ENCODE measurements at places on chromosomes 5 and 9. TPM values are rescaled to one million over a fixed set of nuclear protein-coding genes. Genes with fewer than 3 reads are reported as not detected.

DNA sequence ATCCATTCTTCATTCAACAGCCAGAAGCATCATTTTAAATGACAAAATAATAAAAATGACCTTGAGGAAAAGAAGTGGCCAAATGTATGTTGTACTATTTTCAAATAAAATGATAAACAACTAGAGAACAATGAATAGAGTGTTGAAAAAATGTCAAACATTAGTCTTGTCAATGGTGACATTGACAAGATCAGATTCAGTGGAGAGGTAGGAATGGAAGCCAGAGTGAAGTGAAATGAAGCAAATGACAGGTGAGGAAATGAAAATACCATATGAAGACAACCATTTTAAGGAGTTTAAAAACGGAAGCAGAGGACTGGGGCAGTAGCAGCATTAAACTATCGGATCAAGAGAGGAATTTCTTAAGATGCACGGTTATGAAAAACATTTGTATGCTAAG is 38.2 kb upstream of the COX7C start:
- H3K27me3 ChIP-seq = no peaks in the 10 kb centered on the region
- peaks cover 3% of the 10 kb centered on the region for H3K36me3 ChIP-seq
- DNase-seq = no peak
- no peak overlapping the region for H3K4me3 ChIP-seq
- H3K27ac ChIP-seq = no peak overlapping the region

GRCh38 chr9:81596679-81597418 is 92.5 kb downstream of the TLE1 start:
- H3K27ac ChIP-seq = peak overlapping the region; percentile 69
- H3K27me3 ChIP-seq = no peaks in the 10 kb centered on the region
- peaks cover 38% of the 10 kb centered on the region for H3K4me1 ChIP-seq

- no peaks in the 10 kb centered on the region for H3K27me3 ChIP-seq
- no peak for DNase-seq
- no peaks in the 10 kb centered on the region for H3K36me3 ChIP-seq
- no peak overlapping the region for H3K27ac ChIP-seq
- peaks cover 22% of the 10 kb centered on the region for H3K4me1 ChIP-seq
Measured at GRCh38 chr5:56545016-56545415, 270.3 kb upstream of the MAP3K1 start.

DNA sequence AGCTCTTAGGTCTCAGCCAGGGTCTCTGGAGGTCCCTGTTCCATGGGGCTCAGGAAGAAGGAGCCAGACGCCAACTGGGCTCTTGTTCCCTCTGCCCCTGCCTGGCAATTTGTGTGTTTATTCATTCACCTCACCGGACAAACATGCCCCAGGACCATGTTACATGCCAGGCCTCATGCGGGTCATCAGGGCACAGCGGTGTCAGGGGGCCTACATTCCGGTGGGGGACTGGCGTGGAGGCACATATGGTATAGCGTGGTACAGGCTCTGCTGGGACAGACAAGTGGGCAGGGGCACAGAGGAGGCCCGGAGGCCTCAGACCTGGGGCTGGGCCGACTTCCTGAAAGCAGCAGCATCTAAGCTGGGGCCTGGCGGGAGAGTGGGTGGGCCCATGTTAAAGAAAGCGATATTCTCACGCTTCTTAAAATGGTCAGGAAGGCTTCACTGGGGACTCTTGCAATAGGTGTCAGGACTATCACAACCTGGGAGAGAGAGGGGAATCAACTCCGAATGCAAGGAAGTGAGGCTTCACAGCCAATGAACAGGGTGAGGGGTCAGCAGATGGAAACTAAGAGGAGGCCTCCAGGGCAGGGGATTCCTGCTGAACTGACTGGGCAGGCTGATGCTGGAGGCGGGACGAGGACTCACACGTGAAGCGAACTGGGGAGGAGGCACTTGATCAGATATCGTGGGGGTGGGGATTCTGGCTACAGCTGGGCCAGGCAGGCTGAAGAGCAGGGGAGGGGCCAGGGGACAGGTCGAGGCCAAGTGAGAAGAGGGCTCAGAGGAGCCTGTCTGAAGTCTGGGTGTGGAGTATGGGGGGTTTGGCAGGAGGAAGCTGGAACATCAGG is 41.9 kb downstream of the NCS1 start:
- peak overlapping the region; percentile 22 for H3K4me3 ChIP-seq
- H3K4me1 ChIP-seq = peaks cover 24% of the 10 kb centered on the region
- peak overlapping the region; percentile 32 for H3K27ac ChIP-seq
- H3K27me3 ChIP-seq = no peaks in the 10 kb centered on the region

DNA sequence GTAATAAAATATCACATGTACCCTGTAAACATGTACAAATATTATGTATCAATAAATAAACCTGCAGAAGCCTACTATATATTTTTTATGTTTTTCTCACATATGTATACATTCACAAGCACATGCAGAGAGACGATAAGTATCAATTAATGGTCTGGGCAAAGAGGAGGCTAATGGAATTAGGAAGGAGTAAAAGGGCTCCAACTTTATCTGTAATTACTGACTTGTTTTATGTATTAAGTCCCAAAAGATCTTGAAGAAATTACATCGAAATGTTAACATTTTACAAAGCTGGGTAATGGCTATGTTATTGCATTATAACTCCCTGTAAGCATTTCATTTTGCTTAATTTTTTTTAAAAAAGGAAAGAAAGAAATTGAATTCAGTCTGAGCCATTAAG is 78.0 kb downstream of the LPAR1 start:
- no peak overlapping the region for H3K27ac ChIP-seq
- peaks cover 28% of the 10 kb centered on the region for H3K36me3 ChIP-seq
- H3K4me3 ChIP-seq = no peak overlapping the region
- no peak for DNase-seq
- no peaks in the 10 kb centered on the region for H3K4me1 ChIP-seq

DNA sequence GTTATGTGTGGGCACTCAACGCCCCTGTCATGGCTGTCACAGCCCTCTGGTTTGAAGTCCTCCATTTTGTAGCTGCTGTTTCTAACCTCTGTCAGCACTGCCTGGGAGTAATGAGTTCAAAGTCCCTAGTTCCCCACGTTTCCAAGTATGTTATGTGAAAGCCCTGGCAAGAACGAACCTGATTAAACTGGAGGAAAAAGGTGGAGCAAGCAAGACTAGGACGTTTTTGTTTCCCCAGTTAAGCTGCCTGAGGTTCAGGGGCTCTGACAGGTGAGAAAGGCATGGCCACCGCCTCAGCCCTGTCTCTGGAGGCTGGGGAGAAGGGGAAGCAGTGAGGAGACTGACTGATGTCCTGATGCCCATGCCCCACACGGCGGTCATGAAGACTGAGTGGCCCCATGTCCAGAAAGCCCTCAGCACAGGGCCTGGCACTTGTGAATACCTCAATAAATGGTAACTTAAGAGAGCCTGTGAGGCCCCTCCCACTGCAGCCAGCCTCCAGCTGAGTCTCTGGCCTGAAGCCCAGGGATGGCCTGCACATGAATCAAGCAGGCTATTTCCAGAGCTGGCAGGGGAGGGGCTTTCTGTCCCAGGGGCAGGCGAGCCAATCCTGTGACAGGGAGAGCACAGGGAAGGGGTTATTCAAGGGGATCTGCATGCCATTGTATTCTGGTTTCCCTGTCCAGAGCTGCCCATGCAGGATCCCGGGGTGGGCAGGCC is 61.8 kb downstream of the PFDN1 start:
- peak; percentile 33 for DNase-seq
- H3K27ac ChIP-seq = peak overlapping the region; percentile 78
- peaks cover 25% of the 10 kb centered on the region for H3K4me1 ChIP-seq
- peak overlapping the region; percentile 27 for H3K4me3 ChIP-seq
- H3K36me3 ChIP-seq = peaks cover 5% of the 10 kb centered on the region

- no peak overlapping the region for H3K27ac ChIP-seq
- H3K4me1 ChIP-seq = no peaks in the 10 kb centered on the region
- no peaks in the 10 kb centered on the region for H3K27me3 ChIP-seq
- H3K4me3 ChIP-seq = no peak overlapping the region
Measured at GRCh38 chr9:76032038-76032796, 141.7 kb downstream of the PCSK5 start.

The IL33 gene
- not detected for total RNA-seq

The DMGDH gene
- not detected for total RNA-seq

The KCNV2 gene
- total RNA-seq = not detected

The CYSRT1 gene
- total RNA-seq = 1.2 TPM

The PFN3 gene
- total RNA-seq = not detected

The GRIN3A gene
- total RNA-seq = 0.35 TPM

Measured in neural crest cell (in vitro differentiated cells).